ENCODE measurements at places on chromosomes 7 and 10. TPM values are rescaled to one million over a fixed set of nuclear protein-coding genes. Genes with fewer than 3 reads are reported as not detected.

Gene CHAT
- not detected for total RNA-seq

Gene MYL10
- not detected for total RNA-seq

Gene LOXL4
- 1.3 TPM for total RNA-seq

Gene JCAD
- total RNA-seq, result 7.9 TPM

Gene KMT2E
- total RNA-seq, result 16.9 TPM

Data from A549 treated with CpdA at 1 μM for 4 hours (cell line).